ENCODE measurements at places on chromosomes 4 and X. TPM values are rescaled to one million over a fixed set of nuclear protein-coding genes. Genes with fewer than 3 reads are reported as not detected.

DNA sequence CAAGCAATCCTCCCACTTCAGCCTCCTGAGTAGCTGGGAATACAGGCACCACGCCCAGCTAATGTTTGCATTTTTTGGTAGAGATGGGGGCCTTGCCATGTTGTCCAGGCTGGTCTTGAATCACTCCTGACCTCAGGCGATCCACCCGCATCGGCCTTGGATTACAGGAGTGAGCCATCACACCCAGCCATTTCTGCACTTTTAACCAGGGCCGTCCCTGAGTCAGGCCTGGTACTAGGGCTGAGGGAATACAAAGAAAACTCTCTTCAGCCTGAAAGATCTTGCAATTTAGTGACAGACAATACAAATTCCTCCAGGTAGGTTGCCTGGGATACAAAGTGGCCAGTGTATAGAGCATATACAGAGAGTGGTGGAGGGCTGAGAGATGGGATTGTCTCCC, 65.8 kb downstream of the BCOR start:
- no peaks in the 10 kb centered on the region for H3K27me3 ChIP-seq
- no peaks in the 10 kb centered on the region for H3K4me1 ChIP-seq
- H3K4me3 ChIP-seq, result no peak overlapping the region
- H3K36me3 ChIP-seq, result no peaks in the 10 kb centered on the region
- no peak for DNase-seq
- no peak overlapping the region for H3K27ac ChIP-seq

DNA sequence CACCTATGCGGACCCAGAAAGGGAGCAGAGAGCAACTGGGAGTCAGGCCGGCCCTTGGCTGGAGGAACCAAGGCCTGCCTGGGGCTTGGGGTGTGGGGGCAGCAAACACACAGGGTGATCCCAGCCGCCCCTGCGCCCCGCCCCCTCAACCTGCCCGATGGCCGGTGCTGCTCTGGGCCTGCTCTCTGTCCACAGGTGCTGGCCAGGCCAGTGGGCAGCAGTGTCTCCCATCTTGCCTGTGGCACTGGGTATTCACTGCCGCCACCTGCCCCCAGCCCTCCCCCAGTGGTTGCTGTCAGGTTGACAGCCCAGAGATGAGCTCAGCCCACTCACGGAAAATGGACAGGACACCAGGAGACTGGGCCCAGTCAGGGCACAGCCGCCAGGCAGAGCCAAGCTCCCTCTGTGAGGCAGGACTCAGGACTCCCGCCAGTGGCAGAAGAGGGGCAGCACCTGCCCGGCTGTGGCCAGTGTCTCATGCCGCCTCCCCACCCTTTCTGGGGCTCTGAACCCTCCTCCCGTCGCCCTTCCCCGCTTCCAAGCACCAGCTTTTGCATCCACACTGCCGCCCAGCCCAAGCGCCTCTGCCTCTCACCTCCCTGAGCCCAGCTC, 4.7 kb downstream of the NKX1-1 start:
- H3K4me1 ChIP-seq, result peaks cover 4% of the 10 kb centered on the region
- peaks cover 2% of the 10 kb centered on the region for H3K36me3 ChIP-seq
- DNase-seq, result no peak
- no peak overlapping the region for H3K27ac ChIP-seq
- no peak overlapping the region for H3K4me3 ChIP-seq

DNA sequence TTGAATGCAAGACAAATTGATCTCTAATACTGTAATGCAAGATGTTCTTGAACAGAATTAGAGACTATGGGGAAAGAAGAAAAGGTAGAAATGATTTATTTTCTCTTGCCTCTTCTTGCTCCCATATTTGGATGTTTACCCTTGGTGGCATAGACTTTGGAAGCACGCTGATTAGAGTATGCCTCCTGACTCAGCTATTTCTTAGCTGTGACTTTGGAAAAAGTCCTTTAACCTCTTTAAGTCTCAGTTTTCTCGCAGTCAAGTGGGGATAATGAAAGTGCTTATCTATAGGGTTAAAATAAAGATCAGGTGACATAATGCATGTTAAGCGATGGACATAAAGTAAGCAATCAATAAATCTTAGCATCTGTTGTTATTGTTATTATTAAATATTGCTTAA, 545.5 kb downstream of the GLUD2 start:
- H3K27ac ChIP-seq, result no peak overlapping the region
- H3K36me3 ChIP-seq, result no peaks in the 10 kb centered on the region
- H3K4me1 ChIP-seq, result no peaks in the 10 kb centered on the region
- no peak overlapping the region for H3K4me3 ChIP-seq

C1GALT1C1 gene
- total RNA-seq, result 11.7 TPM

All from activated naive CD4-positive, alpha-beta T cell treated with anti-CD3 and anti-CD28 coated beads for 36 hours (primary cell).